Activated CD4-positive, alpha-beta memory T cell treated with anti-CD3 and anti-CD28 coated beads for 36 hours (primary cell): ENCODE measurements at places on chromosomes 12 and 14.

DNA sequence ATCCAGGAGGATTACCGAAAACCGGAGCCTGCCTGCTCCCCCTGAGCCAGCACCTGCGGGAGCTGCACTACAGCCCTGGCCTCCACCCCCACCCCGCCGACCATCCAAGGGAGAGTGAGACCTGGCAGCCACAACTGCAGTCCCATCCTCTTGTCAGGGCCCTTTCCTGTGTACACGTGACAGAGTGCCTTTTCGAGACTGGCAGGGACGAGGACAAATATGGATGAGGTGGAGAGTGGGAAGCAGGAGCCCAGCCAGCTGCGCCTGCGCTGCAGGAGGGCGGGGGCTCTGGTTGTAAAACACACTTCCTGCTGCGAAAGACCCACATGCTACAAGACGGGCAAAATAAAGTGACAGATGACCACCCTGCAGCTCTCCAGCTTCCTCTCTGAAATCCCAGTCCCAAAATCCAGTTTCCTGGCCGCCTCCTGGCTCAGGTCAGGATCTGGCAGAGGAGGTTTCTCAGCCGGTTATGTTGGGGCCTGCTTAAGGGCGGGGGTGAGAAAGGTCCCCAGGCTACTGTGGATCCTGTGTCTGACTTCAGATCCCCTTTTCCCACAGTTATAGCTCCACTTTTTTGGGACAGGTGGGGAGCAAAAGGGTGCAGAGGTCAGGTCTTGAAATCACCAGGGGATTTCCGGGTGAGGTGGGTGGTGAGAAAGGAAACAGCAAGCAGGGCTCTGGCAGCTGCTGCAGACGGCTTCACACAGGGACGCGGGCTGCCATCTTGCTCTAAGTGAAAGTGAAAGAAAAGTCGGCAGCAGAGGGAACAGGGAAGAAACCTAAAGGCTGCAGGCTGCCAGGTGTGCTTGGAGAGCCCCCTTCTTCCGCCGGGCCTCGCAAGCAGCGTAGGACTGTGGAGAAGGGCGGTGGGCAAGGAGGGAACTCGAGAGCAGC is at the start of gene TAPBPL:
Gene TAPBPL, plus strand, starts transcription at position 695 of the 897 bp plus-strand sequence. CDS start 207 bp downstream, outside the sequence.
- peak; percentile 90 for DNase-seq

DNA sequence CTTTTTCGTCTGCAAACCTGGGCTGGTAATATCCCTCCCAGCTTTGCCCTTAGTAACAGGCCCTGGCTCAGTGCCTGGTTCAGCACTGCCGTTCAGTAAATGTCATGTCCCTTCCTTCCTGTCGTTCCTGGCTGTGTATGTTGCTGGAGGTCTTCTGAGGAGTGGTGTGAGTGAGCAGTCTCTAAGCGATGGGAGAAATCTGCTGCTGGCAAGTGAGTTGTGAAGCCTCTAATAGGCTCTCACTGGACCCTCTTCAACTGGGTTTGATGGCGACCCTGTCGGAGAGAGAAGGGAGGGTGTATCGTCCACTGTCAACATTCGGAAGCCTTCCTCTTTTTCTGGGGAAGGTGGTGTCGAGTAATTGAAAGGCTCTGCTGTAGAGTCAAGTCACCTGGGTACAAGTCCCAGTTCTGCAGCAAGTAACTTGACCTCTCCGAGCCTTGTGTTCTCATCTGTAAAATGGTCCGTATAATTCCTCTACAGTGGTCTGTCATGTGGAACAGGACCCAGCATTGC is 62.8 kb downstream of the HRK start:
- DNase-seq: peak; percentile 29

GRCh38 chr14:92668276-92668973 is 80.0 kb downstream of the LGMN start:
- DNase-seq: peak; percentile 62

DNA sequence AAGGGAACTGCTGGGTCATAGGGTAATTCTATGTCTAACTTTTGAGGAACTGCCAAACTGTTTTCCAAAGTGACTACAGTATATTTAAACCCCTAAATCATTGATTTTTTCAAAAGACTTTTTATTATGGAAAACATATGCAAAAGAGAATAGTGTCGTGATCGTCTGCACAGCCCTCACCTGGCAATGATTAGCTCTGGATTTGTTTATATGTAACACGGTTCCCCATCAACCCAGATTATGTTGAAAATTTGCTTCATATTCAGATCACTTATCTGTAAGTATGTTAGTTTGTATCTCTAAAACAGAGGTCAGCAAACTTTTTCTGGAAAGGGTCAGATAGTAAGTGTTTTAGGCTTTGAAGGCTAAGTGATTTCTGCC is 52.7 kb downstream of the CCDC92 start:
- DNase-seq: no peak

- DNase-seq: no peak
Measured at GRCh38 chr14:57875985-57876384, 10.1 kb upstream of the SLC35F4 start.

GRCh38 chr12:31406345-31406744 is 80.4 kb upstream of the SINHCAF start:
- no peak for DNase-seq

DNA sequence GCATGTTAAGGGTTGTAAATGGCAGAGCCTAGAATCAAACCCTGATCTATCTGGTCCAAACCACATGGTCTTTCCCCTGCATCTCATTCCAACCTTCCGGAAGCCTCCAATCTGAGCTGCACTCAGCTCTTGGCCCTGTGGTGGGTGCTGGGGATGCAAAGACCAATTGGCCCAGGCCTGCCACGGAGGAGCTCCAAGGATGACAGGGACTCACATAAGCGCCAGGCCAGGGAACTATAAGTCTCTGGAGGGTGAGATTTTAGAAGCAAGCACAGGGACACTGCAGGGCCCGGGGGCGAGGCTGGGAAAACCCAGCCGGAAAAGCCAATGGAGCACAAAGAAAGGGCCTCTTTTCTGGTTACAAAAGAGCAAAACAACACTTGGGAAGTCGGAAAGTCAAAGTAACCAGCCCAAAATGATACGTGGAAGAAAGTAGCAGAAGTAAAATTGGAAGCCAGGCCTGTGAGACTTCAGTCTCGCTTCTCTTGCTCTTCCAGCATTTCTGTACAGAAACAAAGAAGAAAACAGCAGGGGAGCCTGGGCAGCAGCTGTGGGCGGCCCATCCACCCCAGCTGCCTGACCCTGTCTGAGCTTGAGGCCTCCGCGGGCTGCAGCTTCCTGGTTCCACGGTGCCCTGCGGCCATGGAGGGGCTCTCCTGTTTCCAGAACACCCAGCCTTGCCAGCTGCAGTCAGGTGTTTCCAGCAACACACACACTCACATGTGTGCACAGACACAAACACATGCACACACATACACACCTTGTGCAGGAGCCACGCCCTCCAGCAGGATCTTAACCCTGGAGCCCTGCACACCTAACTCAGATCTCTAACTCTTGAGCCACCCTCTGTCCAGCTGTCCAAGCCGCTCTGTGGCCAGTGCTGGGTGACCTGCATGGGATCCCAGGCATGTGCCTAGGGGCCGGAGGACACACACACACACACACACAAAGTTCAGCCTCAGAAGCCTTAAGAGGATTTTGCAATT is 178.2 kb downstream of the BCL11B start:
- DNase-seq: no peak

- no peak for DNase-seq
Measured at GRCh38 chr12:113242026-113242418, 20.8 kb downstream of the TPCN1 start.

- no peak for DNase-seq
Measured at GRCh38 chr14:72222046-72222445, 289.8 kb downstream of the RGS6 start.

DNA sequence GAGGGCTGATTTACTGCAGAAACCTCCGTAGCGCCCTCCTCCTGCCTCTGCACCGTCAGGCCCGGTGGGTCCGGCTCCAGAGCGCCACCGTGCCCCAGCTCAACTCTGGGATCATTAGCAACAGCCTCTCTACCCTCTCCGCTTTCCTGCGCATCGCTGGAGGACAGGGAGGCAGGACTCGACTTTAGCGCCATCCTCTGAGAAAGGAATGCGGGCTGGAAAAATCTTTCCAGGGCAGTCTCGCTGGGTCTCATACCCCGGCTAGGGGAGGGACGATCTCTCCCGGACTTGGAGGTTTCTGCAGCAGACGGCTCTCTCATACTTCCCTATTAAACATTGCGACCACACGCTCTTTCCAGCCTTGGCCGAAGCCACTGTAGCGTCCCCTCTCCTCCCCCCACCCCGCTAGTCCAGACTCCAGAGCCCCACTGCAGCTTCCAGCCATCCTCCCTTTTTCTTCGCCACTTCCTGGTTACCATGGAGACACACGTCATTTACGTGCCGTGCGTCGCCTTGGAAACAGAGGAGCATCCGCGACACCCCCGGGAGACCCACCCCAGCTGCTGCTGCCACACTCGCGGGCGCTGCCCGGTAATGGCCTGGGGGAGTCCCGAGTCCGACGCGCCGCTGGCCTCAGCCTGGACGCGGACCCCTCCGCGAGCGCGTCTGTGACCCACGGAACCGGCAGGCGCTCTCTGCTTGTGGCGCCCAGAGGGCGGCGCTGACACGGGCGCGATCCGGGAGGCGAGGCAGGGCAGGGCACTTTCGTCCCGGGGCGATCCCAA is at the start of gene CCDC184:
Gene CCDC184, plus strand, starts transcription at position 554 of the 785 bp plus-strand sequence. CDS start 479 bp downstream, outside the sequence.
- peak; percentile 82 for DNase-seq

DNA sequence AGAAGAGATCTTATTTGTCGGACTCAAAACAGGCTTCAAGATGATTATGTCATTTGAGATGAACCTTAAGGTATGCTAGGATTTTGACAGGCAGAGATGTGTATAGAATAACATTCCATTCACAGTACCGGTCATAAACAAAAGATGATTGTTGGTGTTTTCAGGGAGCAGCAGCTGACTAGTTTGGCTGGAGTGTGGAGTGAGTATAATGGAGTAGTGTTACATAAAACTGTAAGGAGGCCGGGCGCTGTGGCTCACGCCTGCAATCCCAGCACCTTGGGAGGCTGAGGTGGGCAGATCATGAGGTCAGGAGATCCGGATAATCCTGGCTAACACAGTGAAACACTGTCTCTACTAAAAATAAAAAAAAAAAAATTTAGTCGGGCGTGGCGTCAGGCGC is 23.9 kb downstream of the SERPINA10 start:
- no peak for DNase-seq

DNA sequence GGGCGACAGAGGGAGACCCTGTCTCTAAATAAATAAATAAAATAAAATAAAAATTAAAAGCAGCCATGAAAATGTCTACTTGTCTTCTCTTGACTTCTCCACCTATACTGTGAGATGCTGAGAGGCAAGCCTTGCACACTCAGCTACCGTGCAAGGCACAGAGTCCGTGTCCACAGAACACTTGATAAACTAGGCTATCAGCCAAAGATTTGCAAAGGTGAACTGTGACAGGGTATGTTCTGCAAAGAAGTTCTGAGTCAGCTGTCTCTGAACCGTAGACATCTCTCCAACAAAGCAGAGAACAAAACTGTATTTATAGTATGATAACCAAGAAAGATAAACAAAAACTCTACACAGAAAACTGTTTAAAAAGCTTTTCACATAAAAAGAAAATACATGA is 35.5 kb downstream of the STXBP6 start:
- DNase-seq: no peak

DNA sequence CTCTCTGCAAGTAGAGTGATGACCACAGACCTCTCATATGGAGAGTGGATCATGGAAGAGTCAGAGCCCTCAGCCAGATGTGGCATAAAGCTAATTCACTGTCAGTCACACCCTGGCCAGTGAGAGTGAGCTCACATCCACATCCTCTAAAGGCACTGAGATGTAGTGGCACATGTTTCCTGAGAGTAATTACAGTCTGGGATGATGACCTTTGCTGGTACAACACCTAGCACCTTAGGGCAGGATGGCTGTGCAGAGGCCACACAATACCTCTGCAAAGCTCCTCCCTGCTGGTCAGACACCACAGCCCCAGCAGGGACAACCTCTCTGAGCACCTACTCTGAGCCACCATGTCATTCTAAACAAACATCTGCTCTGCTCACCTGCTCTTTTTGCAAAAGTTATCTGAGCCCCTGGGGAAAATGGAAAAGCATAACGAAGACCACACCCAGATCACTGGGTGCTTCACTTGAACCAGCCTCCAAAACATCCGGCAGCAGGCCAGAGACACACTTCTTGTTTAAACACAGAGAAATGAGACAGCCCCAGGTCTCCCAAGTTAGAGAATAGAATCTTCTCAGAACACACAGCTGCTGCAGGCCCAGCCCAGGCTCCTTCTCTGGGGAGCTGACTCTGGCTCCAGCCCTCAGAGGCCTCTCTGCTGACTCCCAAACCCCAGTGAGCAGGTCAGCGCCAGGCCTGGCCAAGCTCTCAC is 30.3 kb downstream of the PITPNM2 start:
- DNase-seq: peak; percentile 60

- DNase-seq: no peak
Measured at GRCh38 chr14:24861083-24861630, 188.8 kb downstream of the STXBP6 start.

- DNase-seq: no peak
Measured at GRCh38 chr14:99809360-99809759, 16.1 kb downstream of the EML1 start.

- DNase-seq: no peak
Measured at GRCh38 chr12:120132054-120132836, 15.7 kb upstream of the RAB35 start.

DNA sequence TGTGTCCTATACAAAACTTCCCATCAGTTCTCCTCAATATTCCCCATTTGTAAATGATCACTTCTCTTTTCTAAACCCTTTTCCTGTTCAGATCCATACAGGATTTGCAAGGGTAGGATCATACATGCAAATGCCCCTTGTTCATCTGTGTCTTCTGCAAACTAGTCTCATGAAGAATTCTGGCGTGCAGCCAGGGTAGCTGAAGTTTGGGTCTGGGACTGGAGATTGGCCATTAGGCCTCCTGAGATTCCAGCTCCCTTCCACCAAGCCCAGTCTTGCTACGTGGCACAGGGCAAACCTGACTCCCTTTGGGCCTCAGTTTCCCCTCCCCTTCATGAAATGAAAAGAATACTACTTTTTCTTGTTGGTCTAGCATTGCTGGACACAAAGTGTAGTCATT is 11.3 kb downstream of the C3AR1 start:
- DNase-seq: no peak

GRCh38 chr12:123998344-123998990 is 25.5 kb downstream of the ZNF664 start:
- DNase-seq: no peak

DNA sequence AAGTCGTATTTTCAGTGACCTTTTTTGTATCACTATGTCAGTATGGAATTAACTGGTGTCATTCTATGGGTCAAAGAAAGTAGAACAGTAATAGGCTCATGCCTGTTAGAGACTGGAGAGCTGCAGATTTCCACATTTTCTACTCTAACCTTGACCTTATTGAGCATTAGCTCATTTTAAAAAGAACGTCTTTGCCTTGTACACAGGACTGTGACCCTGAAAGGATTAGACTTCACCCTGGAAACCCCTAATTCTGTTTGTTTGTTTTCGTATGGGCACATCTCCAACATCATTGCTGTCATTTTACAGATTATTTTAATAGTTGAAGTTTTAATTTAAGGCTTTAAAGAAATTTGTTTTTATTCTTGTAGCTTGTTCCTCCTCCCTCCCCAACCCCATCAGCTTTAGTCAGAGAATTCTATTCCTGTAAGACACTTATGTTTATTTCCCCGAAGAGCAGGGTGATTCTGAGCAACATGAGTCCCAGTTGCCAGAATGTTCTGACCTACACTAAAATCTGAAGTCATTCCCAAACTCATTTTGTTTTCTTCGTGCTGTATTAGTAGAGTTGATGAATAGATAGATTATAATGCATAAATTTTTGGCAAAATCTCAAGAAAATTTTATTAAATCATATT is 451.3 kb downstream of the FOXG1 start:
- DNase-seq: no peak
